ENCODE measurements at places on chromosomes 1 and 21.

DNA sequence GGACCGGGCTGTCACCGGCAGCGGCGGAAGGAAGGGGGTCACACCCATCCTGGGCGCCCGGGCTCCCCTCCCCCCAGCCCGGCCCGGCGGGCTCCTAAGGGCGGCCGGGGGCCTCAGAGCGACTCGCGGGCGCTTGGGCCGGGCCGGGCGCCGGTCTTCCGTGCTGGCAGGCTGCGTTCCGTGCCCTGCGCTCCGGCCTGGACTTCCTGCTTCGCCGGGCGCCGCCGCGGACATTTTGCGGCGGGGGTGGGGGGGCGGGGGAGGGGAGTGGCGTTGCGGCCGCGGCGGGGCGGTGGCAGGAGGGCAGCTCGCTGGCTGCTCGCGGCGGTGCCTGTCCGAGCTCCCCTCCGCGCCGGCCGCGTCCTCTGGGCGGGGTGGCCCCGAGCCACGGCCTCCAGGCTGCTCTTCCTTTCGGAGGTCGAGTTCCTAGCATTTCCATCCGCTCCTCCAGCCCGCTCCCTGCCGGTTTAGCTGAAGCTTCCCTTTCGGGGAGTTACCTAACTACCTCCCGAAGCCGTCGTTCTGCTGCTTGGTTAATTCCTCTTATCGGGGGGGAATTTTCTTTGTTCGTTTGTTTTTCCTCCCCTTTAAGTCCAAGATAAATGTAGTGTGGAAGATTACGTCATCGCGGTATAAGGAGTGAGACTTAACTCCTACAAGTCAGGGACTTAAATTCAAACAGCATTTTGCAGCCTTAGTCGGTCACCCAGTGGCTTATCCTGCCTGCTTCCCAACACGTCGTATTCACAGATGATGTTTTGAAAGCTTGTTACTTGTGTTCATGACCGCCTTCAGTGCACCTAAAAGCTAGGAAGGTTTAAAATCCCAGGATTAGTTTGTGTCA lies 730 bp downstream of the CDC42 start:
- no peak for DNase-seq

DNA sequence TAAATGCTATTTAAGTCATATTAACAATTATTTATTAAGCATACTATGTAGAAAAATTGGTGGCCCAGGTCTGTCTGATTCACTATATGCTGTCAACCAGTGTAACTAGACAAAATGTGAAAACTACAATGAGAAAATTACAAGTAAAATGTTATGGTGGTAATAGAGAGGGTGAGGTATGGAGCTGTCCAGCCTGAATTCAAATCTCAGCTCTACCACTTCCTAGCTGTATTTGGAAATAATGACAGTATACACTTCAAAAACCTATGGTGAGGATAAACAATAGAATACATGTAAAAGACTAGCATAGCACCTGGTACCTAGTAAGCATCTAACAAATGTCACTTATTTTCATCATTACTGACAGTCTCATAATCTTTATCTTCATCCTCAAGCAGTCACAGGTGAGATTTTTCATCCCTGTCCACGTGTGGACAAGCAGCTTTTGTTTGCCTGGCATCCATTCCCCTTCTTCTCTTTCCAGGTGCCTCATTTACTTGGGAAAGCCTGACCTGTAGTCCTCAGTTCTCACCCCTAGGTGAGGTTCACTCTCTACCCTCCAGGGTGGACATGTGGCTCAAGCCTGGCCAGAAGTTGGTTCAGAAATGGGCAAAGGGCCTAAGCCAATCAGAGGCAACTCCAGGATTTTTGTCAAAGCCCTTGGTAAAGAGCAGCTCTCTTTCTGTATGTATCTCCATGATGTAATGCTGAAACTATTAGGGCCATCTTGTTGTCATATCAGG lies 29.5 kb downstream of the EGLN1 start:
- DNase-seq: no peak

- no peak for DNase-seq
These were observed 5.2 kb downstream of the TNFRSF18 start for GRCh38 chr1:1200876-1201810.

DNA sequence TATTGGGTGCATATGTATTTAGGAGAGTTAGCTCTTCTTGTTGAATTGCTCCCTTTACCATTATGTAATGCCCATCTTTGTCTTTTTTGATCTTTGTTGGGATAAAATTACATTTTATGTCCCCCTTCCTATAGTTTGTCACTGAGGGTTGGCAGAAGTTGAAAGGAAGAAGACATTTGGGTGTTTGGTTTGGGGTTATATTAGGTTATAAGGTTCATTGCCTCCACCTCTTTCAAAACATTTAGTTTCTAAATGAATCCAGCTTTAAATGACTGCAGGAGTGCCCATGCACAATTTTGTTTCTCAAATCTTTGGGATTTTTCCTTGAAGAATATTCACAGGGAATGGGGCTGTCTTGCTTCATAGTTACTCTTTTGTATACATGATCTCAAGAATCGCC lies 14.6 kb upstream of the LGALS8 start:
- DNase-seq: no peak

DNA sequence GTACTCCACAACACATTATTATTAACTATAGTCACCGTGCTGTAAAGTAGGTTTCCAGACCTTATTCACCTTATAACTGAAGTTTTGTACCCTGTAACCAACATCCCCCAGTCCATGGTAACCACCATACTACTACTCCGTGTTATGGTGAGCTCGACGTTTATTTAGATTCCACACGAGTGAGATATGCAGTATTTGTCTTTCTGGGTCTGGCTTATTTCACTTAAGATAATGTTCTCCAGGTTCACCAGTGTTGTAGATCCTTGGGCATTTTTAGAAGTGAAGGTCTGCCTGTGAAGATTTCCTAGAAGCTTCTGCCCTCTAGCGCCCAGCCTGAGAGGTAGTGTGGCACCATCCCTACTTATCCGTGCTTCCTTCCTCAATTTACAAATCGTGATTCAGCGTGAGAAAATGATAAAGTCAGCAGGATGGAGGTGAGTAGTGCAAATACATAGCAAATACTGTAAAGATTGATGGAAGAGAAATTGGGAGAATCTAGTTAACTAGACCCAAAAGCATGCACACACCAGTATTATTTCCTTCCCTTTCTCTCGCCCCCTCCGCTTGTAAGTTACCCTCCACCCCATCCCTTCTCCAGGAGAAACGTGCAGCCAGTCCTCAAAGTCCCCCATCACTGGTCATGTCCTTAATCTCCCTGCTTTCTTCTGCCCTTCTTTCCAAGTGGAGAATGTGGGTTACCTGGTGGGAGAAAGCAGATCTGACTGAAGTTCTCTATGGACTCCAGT lies 36.0 kb upstream of the DISC1 start:
- DNase-seq: peak; percentile 20

DNA sequence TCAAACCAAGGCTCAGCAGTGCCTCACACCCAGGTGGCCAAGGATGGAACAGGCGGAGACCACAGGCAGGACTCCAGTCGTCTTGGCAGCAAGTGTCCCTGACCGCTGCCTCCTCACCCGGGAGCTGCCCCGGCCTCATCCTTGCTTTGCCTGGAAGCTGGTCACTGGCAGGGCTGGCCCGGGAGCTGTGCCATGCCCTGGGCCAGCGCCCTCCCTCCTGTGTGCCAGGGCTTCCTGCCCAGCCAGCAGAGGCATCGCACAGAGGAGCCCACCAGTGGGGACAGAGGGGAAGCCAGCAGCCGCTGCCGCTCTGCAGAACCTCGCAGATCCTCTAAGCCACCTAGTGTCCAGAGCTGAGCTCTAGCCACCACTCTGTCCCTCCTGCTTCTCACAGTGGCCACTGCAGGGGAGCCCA lies 7.8 kb downstream of the CASZ1 start:
- DNase-seq: no peak

GRCh38 chr1:68132426-68133130 lies 82.2 kb upstream of the DIRAS3 start:
- no peak for DNase-seq

DNA sequence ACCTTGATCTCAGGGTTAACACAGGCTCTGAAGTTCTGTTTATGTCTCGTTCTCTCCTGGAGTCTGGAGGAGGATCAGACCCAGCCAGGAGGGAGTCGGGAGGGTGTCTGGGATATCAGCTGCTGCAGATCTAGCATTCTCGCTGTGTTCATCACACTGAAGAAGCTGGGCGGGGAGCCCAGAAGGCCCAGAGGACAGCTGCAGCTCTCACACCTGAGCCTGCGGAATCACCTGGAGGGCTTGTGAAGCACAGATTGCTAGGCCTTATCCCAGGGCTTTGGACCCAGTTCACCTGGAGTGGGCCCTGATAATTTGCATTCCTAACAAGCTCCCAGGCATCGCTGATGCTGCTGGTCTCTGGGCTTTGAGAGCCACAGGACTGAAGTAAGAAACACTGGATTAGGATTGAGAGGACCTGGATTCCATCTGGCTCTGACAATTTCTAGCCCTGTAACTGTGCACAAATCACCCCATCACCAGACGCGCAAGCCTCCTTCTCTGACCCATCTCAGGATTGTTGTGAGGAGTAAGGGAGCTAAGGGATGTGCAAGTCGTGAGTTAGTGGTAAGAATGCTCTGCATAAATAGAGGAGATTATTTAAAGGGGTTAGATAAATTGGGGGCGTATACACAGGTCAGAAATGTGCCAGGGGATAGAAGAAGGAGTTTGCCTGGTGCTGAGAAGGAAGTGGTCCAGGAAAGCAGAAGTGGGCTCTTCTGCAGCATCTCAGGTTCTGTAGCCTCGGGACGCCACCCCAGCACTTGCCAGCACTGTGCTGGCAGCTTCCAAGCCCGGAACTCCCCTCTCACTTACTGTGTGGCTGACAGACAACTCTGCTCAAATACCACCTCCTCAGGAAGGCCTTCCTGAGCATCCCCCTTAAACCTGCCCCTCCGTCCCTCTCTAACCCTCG lies 19.1 kb downstream of the ABCA4 start:
- no peak for DNase-seq

DNA sequence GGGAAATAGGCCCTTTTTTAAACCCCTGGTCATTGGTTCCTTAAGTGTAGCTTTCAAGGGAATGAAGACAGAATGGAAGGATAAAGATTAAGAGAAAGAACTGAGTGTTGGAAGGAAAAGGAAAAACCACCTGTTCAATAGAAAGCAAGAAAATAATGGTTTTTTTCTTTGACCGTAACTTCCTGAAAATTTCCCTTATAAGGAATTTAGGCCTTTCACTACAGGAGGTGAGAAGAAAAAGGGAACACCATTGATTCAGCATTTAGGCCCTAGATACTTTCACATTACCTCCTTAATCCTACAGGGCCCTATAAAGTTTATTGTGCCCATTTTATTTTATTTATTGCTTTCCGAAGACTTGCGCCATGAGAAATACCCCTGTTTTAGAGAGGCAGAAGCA lies 18.9 kb downstream of the KPNA6 start:
- no peak for DNase-seq

GRCh38 chr1:116850436-116850835 lies 59.3 kb upstream of the PTGFRN start:
- DNase-seq: no peak

DNA sequence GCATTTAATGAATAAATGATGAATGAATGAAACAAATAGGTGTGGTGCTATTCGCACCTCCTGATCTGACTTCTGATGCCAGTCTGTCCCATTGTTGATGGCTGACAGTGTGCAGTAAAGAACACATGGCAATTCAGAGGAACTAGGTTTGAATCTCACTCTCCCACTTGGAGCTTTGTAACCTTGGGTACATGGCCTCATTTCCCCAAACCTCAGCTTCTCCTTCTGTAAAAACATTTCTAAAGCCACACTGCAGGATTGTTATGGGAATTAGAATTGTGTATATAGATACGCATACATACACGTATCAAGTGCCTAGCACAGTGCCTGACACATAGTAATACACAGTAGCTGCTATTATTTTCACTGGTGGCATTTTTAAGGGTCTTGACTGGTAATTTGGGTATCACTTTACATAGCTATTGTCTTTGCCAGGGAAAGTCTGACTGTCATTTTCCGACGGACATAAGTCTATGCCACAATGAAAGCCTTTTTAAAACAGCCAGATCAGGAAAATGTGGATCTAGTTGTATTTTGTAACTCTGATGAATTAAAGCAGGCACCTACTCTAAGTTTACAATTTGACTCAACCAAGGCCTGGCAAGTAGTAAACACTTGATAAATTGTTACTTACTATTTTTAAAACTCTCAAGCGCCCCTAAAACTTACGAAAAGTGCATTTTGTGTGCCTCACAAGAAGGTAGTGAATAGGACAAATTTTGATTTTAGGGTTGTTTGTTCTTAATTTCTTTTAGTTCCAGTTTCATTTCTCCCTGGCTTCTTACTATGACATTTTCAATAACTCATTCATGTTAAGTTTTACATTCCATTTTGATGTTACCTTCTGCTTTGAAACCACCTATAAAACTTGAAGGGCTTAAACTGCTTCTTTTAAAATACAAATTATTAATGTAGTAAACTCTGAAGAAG lies 164.4 kb downstream of the SDCCAG8 start:
- no peak for DNase-seq

- no peak for DNase-seq
These were observed 32.6 kb downstream of the ATP1B1 start for GRCh38 chr1:169138866-169139670.

GRCh38 chr1:15399710-15400109 lies 10.0 kb upstream of the EFHD2 start:
- DNase-seq: no peak

GRCh38 chr1:33330361-33330890 lies 9.5 kb upstream of the A3GALT2 start:
- DNase-seq: no peak

DNA sequence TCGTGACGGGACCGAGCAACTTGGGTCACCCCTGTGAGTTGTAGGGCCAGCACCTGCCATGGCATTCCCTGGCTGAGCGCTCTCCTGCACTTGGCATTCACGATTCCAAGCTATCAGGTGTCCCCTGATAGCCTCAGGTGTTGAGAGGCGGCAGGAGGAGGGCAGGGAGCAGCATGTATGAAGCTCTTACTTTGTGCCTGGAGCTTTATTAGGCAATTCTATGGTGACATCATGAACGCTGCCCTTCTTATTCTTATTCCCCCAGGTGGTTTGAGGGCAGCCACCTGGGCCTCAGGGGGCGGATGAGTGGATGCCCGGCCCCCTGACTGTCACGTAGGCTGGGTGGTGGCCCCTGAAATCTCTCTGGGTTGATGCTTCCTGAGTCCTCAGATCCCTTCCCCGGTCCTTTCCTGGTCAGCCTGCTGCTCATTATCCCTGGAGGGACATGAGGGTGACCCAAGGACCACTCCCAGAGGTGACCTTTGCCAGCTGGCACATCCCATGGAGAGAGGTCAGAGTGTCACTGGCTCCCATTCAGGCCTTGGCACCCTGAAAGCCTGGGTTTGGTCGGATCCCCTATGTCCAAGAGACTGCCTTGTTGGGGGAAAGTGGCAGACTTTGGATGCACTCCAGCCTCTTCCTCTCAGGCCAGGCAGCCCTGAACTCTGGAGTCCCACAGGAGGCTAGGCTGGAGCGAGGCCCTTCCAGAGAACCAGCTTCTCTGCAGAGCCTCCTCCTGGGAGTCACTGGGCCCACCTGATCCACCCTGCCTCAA lies 51.9 kb downstream of the SPSB1 start:
- DNase-seq: no peak

DNA sequence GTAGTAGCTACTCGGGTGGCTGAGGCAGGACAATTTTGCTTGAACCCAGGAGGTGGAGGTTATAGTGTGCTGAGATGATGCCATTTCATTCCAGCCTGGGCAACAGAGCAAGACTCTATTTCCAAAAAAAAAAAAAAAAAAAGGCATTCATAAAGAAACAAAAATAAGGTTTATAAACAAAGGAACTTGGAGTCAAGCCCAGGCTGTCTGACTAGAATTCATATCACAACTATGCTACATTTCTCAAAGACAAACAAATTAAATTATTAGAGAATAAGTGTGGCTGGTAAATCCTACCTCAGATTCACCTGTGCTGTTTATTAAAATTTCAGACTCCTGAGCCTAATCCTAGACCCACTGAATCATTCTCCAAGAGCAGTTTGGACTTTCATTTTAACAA lies 4.2 kb downstream of the GCLM start:
- no peak for DNase-seq

- no peak for DNase-seq
These were observed 15.2 kb downstream of the GIPC2 start for GRCh38 chr1:78060857-78061563.

Data from iPS DF 19.7 (cell line).